Stimulated activated CD4-positive, alpha-beta T cell treated with anti-CD3 and anti-CD28 coated beads, Interleukin-12 subunit alpha, Interleukin-12 subunit beta, amount 100 ng/mL, for 24 hours (primary cell): ENCODE measurements at places on chromosomes 6 and 20.

- no peak for DNase-seq
Observed at GRCh38 chr6:90251295-90251992, 45.2 kb downstream of the BACH2 start.

DNA sequence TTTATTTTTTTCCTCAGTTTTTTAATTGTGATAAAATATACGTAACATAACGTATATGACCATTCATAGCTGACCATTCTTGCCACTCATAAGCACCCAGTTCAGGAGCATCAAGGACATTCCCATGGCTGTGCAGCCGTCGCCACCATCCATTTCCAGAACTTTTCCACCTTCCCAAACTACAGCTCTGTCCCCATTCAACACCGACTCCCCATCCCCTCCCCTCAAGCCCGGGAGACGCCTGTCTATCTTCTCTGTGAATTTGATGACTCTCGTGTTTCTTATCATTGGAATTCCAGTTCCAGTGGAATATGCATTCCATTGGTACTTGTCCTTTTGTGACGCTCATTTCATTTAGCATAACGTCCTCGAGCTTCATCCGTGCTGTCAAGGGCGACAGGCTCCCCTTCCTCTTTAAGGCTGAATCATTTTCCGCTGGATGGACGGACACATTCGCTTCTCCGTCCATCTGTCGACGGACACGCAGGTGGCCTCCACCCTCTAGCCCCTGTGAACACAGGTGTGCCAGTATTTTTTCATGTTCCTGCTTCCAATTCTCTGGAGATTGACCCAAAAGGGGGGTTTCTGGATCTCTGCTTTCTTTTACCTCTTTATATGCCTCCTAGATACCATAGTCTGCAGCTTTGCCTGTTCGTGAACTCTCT lies 88.1 kb downstream of the YTHDF1 start:
- DNase-seq: no peak

DNA sequence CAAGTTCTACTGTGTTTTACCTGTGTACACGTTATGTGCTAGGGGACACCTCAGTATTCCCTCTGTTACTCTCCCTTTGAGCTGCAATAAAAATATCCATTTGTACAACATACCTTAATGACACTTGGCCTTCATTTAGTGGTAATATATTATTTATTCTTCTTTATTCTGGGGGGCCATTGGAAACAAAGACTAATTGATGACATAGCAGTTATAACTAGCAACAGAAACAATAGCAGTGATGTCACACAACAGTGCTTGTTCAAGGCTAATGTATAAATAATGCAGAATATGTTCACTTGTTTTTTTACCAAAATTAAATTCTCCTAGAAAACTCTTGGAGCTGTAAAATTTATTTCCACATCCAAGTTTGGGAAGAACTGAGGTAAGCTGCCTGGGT lies 92.2 kb upstream of the FAM83B start:
- DNase-seq: no peak

DNA sequence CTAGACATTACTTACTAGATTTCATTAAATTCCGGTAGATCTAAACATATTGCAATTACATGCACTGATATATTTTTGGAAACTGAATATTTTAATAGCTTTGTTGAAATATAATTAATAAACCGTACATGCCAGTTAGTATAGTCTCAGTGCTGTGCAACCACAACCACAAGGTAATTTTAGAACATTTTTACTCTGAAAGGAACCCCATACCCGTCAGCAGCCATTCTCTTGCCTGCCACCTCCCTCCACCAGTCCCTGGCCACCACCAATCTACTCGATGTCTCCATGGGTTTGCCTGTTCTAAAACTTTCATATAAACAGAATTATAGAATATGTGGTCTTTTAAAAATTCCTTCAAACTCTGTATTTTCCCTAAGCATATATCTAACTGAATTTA lies 293.9 kb downstream of the THBS2 start:
- no peak for DNase-seq

GRCh38 chr20:11015440-11015839 lies 341.6 kb upstream of the JAG1 start:
- DNase-seq: no peak

- no peak for DNase-seq
Observed at GRCh38 chr6:101883505-101883904, 490.0 kb downstream of the GRIK2 start.

DNA sequence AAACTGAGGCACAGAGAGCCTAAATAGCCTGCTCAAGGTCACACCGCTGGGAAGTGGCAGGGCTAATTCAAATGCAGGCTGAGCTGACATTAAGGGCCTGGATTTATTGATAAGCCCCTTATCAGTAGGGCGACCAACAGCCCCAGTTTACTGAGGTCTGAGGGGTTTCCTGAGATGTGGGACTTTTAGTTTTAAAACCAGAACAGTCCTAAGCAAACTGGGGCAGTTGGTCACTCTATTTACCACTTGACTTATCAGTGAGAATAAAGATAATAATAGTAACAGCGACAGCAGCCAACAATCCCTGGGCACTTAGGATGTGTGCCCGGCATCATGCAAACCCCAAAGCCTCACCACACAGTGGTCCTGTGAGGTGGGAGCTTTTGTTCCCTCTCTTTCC lies 27.6 kb downstream of the PREX1 start:
- no peak for DNase-seq

- no peak for DNase-seq
Observed at GRCh38 chr20:52619101-52619500, 353.1 kb upstream of the TSHZ2 start.

- no peak for DNase-seq
Observed at GRCh38 chr20:58963060-58963584, 17.9 kb upstream of the NELFCD start.

GRCh38 chr20:24479595-24479994 lies 10.2 kb downstream of the SYNDIG1 start:
- no peak for DNase-seq

GRCh38 chr6:101760843-101761621 lies 367.5 kb downstream of the GRIK2 start:
- DNase-seq: no peak

DNA sequence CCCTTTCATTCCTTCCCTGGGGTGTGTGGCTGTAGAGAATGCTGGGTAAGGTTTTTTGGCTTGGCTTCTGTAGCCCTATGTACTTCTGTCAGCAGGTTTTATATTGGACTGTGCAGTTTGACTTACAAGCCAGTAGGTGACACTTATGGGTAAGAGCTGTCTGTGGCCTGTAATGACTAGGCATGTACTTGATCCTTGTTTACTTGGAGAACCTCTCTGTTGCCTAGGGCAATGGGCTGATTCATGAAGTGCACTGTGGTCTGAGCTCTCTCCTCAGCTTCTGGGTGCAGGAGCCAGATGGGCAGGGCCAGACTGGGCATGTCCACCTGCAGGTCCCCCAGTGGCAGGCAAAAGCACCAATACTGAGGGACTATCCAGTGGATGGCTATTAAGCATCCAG lies 544.6 kb downstream of the ADGRB3 start:
- no peak for DNase-seq

GRCh38 chr6:38695227-38695900 lies 7.6 kb downstream of the GLO1 start:
- no peak for DNase-seq

GRCh38 chr6:149910721-149911151 lies 12.2 kb downstream of the RAET1G start:
- no peak for DNase-seq

DNA sequence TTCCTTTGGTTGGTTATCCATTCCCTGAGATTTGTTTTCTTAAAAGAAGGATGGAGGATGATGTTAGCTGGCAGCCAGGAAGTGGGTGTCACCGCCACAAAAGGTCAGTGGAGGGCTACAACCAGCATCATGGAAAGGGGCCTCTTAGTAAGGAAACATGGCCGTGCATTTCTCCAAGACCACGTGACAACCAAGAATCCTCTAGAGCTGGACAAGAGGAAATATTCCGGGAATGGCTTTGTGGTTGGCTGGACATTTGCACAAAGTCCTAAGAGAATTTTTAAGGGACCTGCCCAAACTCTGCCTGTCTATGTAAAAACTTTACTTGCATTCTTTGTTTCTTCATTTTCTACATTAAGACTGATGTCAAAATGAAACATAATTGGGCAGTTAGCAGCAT lies 399.9 kb upstream of the MARCKS start:
- no peak for DNase-seq

DNA sequence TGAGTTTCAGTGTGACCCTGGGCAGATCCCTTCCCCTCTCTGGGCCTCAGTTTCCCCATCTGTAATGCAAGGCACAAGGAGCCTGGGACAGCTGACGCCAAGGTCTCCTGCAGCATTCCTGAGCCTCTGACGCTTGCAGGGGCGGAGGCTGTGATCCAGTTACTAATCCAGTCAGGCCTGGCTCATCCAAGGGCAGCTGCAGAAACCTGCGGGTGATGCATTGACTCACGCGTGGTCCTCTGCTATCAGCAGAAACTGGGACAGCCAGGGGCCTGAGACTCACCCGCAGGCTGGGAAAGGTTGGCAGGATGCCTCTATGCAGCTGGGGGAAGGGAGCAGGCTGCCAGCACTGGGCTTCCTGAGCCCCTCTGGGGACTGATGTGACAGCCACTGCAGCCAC lies 65.0 kb upstream of the SIRPA start:
- DNase-seq: no peak

- DNase-seq: no peak
Observed at GRCh38 chr6:56683882-56684281, 41.2 kb upstream of the DST start.

- no peak for DNase-seq
Observed at GRCh38 chr6:26420688-26421171, 18.7 kb downstream of the BTN3A1 start.

DNA sequence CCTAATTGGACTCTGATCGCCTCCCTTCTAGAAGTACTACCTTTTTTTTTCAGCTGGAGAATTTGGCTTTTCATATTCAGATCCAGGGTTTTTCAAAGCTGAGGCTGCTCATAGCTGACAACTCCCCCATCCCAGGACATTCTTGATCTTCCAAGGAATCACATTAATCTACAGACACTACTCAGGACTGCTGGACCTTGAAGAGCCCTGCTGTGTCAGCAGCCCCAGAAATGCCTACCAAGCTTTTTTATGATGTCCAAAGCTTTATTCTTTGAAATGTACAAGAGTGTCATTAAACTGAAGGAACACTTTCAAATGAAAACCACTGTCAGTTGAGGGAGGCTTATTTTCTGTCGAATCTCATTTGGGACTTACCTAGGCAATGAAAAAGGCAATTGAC lies 704.1 kb downstream of the PTPRT start:
- no peak for DNase-seq

- DNase-seq: no peak
Observed at GRCh38 chr6:133225560-133225959, 15.6 kb upstream of the EYA4 start.
